Activated B cell treated with CpG ODN at 0.5 μM for 24 hours (primary cell): ENCODE measurements at places on chromosomes 6 and 20. TPM values are rescaled to one million over a fixed set of nuclear protein-coding genes. Genes with fewer than 3 reads are reported as not detected.

The GPSM3 gene
- total RNA-seq: 185 and 199 TPM in 2 replicates

GRCh38 chr6:130827247-130828149, at the start of gene SMLR1:
SMLR1 (plus strand) TSS chr6:130827406; CDS start chr6:130827414, 8 bp downstream.
- no peak for DNase-seq

GRCh38 chr6:153538491-153538890, 407.4 kb upstream of the RGS17 start:
- DNase-seq: no peak

The ANGPT4 gene
- total RNA-seq: not detected in 2 replicates

DNA sequence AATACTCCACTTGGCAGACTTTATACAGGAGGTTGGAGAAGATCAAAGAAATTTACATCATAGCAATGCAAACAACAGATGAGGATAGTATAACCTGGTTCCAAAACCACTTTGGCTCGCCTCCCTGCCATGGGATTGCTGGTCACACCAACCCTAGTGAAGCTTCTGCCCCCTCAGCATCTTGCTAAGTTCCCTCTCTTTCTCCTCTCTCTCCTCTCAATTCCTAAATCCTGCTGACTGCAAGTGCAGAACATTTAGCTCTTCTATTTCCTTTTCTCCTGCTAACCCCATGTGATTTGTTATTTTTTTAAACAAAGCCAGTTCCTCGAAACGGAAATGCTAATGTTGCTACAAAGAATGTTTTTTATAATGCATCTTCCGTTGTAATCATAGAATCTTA, 50.3 kb upstream of the LY86 start:
- no peak for DNase-seq

The CDSN gene
- total RNA-seq: not detected in 2 replicates

The DNAAF9 gene
- total RNA-seq: 3.7 and 4.5 TPM in 2 replicates

The GTF2H4 gene
- 37.8 and 42.3 TPM in 2 replicates for total RNA-seq

The FAM162B gene
- not detected in 2 replicates for total RNA-seq

GRCh38 chr6:41201764-41202173, 820 bp upstream of the TREML2 start:
- DNase-seq: no peak

The PAQR8 gene
- 6.8 and 8.0 TPM in 2 replicates for total RNA-seq

DNA sequence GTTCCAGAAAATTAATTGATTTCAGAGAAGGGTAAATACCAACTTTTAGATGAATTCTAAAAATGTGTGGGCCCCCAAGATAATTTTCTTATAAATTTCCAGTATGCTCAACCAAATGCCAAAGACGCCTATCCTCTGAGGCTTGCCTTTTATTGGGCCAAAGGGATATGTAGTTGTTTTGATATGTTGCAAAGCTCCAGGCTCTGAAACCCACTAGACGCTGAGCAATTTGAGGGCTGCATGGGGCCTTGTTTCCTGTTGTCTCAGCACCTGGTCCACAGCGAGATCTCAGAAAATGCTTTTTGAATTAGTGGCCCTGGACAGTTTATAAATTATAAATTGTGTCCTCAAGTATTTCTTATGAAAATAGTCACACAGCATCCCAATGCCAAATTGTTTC, 397.2 kb downstream of the SAMD5 start:
- no peak for DNase-seq

DNA sequence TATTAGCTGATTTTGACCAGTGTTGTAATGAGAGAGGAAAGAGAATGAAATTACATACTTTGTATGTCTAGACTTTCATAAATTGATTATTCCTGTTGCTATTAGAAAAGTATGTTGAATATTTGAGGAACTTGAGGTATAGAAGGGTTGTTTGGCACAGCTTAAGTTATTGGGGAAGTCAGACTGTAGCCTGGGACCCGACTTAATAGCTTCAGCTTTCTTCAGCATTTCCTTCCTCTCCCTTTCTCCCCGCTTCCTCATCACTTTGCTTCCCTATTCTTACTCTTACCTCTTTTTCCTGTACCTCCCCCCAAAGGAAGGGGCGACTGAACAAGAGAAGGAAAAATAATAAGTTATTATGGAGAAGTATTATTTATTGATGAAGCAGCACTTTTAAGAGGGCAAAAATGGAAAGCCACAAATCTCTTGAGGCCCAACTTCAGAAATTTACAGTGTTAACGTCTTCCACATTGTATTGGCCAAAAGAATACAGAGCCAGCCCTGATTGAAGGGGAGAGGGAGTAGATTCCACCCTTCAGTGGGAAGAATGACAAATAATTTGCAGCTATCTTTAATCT, 7.4 kb downstream of the SENP6 start:
- DNase-seq: no peak

DNA sequence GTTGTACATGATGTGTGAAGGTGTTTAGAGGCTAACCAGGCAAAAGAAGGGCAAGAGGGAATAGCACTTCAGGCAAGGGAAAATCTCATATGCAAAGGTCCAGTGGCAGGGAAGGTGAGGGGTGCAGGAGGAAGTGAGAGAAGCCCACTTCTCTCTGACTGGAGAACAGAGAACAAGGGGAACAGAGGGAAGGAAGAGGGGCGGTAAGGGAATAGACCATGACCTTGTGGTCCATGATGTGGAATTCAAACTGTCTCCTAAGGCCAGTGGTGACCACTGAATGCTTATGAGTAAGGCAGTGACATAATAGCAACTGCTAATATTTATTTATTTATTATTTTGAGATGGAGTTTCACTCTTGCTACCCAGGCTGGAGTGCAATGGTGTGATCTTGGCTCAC, 20.6 kb upstream of the SLC9A8 start:
- DNase-seq: no peak

GRCh38 chr6:17086469-17086868, 15.4 kb upstream of the STMND1 start:
- no peak for DNase-seq

DNA sequence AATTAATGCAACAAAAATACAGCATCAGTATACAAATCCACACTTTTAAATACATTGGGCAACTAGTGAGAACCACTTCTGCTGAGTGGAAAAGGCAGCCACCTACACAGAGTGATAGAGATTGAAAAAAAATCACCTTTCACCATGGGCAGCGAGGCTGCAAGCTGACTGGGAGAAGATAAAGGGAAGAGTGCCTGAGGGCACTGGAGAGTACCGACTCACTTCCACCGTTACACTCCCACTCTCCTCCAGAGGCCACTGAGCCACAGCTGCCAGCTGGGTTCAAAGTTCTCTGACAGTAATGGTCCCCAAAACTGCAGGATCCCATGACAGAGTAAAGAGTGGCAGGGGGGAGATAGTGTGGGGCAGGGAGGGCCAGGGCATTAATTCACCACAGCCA, 24.1 kb downstream of the PXT1 start:
- DNase-seq: no peak

DNA sequence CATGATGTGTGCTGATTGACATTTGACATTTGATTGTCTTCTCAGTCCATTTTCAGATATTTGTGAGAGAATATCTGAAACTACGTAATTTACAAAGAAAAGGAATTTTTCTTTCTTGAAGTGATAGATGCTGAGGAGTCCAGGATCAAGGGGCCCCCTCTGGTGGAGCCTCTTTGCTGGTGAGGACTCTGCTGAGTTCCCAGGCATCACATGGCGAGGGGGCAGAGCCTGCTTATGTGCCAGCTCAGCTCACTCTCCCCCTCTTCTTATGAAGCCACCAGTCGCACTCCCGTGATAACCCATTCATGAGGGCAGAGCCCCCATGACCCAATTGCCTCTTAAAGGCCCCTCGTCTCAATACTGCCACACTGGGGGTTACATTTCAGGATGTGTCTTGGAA, 91.3 kb downstream of the RPP40 start:
- no peak for DNase-seq
